Adipocyte (in vitro differentiated cells): ENCODE measurements at places on chromosomes 2 and 18.

GRCh38 chr2:219462349-219462748 is 27.7 kb downstream of the SPEG start:
- no peak for DNase-seq

- DNase-seq, result no peak
Measured at GRCh38 chr2:119419065-119419464, 12.6 kb upstream of the TMEM37 start.

GRCh38 chr2:221402072-221402471 is 170.0 kb downstream of the EPHA4 start:
- DNase-seq, result peak; percentile 87

GRCh38 chr2:85385746-85386145 is 24.4 kb downstream of the CAPG start:
- DNase-seq, result no peak

DNA sequence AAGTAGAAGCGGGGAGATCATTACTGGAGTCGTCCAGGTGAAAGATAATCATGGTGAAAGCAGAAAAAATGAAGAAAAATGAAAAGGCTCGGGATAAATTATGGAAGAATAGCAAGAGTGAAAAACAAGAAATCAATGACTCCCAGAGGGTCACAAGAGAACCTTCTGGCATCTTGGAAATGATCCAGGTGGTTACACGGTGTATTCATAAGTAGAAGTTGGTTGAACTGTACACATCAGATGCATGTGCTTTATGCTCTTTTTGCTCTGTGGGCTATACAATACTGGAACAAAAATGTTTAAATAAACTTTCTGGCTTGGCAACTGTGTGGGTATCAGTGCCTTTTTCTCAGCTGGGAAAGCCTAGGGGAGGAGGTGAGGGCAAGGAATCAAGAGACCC is 348.9 kb downstream of the RND3 start:
- DNase-seq, result no peak
